ENCODE measurements at places on chromosomes 1 and 21. TPM values are rescaled to one million over a fixed set of nuclear protein-coding genes. Genes with fewer than 3 reads are reported as not detected.

GRCh38 chr1:55313903-55314302 is 98.7 kb upstream of the USP24 start:
- DNase-seq: no peak
- no peaks in the 10 kb centered on the region for H3K27me3 ChIP-seq
- no peaks in the 10 kb centered on the region for H3K36me3 ChIP-seq
- no peak overlapping the region for H3K27ac ChIP-seq

DNA sequence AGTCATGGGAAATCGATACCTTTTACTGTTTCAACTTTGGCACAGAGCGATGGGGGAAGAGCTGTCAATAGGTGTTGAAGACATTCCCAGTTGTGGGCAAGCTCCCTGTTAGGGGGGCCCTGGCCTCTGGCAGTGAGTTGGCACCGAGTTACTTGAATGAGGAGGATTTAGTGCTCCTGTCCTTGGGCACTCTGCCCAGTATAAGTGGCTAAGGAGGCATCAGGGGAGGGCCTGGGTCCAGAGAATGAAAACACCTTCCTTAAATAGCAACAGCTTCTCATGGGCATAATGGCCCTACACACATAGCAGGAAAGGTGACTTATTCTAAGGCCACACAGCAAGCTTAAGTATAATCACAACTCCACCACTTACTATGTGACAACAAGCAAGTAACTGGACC is 664.4 kb downstream of the PTPRU start:
- no peak for DNase-seq
- no peak overlapping the region for H3K27ac ChIP-seq

DNA sequence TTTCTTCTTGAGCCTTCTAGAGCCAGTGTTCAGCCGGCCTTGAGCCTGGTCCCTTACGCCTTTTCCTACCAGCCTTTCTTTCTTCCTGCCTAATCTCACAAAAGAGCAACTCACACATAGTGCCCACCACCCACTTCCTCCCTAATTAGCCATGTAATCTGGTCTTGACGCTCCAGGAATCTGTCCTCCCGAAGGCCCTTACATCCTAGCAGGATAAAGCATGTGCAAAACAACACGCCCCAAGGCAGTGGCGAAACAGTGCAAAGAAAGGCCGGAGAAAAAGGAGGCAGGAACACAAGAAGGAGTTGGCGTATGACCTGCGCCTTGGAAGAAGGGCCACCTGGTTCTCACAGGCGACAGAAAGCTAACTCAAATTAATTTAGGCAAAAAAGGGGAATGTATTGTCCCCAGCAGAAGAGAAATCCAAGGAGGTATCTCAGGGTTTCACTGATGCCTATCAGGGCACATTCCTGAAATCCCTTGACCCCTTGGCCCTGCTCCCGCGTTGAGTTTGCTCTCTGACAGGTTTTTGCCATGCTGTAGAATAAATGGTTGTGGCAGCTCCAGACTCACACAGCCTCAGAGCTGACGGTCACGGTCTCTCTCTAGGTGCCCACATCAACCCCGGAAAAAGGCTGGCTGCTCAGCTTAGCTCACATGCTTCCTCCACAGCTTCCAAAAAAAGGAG is 79.0 kb downstream of the ZNF281 start:
- H3K36me3 ChIP-seq: no peaks in the 10 kb centered on the region
- no peaks in the 10 kb centered on the region for H3K27me3 ChIP-seq
- peaks cover 9% of the 10 kb centered on the region for H3K4me1 ChIP-seq
- DNase-seq: no peak
- no peak overlapping the region for H3K4me3 ChIP-seq
- H3K27ac ChIP-seq: no peak overlapping the region

GRCh38 chr1:228122921-228123441 is 13.9 kb upstream of the MRPL55 start:
- no peaks in the 10 kb centered on the region for H3K36me3 ChIP-seq
- H3K4me1 ChIP-seq: no peaks in the 10 kb centered on the region
- H3K27ac ChIP-seq: no peak overlapping the region
- no peak overlapping the region for H3K4me3 ChIP-seq

- peaks cover 3% of the 10 kb centered on the region for H3K4me1 ChIP-seq
- H3K36me3 ChIP-seq: no peaks in the 10 kb centered on the region
- no peak overlapping the region for H3K27ac ChIP-seq
- no peak for DNase-seq
- H3K4me3 ChIP-seq: no peak overlapping the region
These were observed 3.3 kb upstream of the ADAR start for GRCh38 chr1:154611150-154611862.

IL12RB2 gene
- 0.01 TPM for polyA plus RNA-seq

GBP6 gene
- not detected for polyA plus RNA-seq

DNA sequence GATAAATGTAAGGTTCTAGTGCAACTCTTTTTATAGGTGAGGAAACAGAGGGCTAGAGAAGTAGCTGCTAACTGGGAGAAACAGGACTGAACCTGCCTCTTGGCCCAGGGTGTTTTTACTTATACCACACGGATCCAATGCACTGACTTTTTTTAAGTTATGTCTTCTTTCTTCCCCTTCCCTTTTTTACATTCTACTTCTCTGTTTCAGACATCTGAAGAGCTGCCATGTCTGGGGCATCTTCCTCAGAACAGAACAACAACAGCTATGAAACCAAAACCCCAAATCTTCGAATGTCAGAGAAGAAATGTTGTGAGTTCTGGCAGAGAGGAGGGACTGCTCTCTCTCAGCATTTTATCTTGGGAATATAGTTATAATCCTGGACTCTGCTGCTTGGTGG is 1.4 kb downstream of the PFKFB2 start:
- no peaks in the 10 kb centered on the region for H3K4me1 ChIP-seq
- no peaks in the 10 kb centered on the region for H3K36me3 ChIP-seq
- DNase-seq: no peak
- H3K4me3 ChIP-seq: no peak overlapping the region
- H3K27ac ChIP-seq: no peak overlapping the region

DNA sequence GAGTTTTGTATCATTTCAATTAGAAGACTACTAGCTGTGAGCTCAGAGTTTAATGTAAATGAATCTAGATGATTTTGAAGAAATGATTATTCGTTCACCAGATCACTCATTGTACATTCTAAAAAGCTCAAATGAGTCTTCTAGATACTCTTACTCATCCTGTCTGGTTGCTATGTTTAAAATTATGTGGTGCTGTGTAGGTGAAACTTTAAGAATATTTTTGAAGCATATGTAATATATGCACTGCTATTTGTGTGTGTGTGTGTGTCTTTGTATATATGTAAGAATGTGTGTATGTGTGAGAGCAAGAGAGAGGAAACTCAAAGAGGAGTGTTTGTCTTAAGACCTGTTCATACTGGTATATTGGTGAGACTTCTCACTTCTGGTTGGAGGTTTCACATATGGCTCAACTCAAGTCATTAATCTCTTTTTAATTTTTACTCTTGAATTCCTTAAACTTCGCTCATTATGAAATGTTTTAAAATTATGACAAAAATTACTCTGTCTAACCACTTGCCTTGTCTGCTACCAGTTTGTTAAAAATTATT is 8.6 kb upstream of the C1orf105 start:
- no peaks in the 10 kb centered on the region for H3K27me3 ChIP-seq
- no peak overlapping the region for H3K27ac ChIP-seq
- H3K4me1 ChIP-seq: no peaks in the 10 kb centered on the region
- no peaks in the 10 kb centered on the region for H3K36me3 ChIP-seq
- H3K4me3 ChIP-seq: no peak overlapping the region
- DNase-seq: no peak

- H3K27ac ChIP-seq: no peak overlapping the region
- no peaks in the 10 kb centered on the region for H3K27me3 ChIP-seq
These were observed 159.2 kb downstream of the PIGK start for GRCh38 chr1:77060000-77060399.

GRCh38 chr1:19360843-19361610 is 48.9 kb downstream of the SLC66A1 start:
- H3K36me3 ChIP-seq: peaks cover 8% of the 10 kb centered on the region
- no peaks in the 10 kb centered on the region for H3K4me1 ChIP-seq
- no peak overlapping the region for H3K4me3 ChIP-seq

DNA sequence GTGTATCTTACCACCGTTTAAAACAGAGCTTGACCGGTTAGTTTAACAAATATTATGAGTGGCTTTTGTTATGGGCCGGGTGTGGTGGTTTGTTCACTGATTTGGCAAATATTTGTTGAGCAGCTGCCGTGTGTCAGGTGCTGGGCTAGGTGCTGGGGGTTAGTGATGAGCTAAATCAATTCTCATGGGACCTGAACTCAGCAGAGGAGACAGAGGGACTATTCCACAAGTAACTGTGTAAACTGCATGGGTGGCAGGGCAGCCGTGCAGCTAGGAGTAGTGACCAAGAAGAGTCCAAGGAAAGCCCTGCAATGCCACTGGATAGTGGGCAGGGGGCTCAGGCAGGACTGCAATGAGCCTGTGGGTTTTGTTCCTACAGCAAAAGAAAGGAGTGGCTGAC is 11.2 kb upstream of the C2CD2 start:
- DNase-seq: no peak
- no peaks in the 10 kb centered on the region for H3K36me3 ChIP-seq
- no peak overlapping the region for H3K27ac ChIP-seq
- peaks cover 5% of the 10 kb centered on the region for H3K27me3 ChIP-seq
- no peak overlapping the region for H3K4me3 ChIP-seq
- no peaks in the 10 kb centered on the region for H3K4me1 ChIP-seq

DNA sequence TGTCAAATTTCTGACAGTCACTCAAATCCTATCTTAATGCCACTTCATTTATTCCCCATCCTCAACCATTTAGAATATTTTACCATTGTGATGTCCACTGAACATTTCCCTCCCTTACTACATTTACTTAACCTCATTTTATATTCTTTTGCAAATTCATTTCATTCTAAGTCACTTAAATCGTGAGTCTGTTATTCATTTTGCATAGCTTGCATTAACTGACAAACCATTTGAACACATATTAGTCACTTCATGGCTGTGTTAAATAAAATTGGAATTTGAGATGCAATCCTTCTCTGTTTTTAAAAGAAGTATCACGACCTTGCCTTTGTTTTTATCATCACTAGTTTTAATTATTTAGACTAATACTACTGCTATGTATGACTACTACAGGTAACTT is 199.4 kb upstream of the COL11A1 start:
- H3K4me1 ChIP-seq: no peaks in the 10 kb centered on the region
- DNase-seq: no peak
- no peak overlapping the region for H3K27ac ChIP-seq
- no peaks in the 10 kb centered on the region for H3K27me3 ChIP-seq

SELL gene
- polyA plus RNA-seq: 0.02 TPM

- H3K4me3 ChIP-seq: no peak overlapping the region
- peaks cover 12% of the 10 kb centered on the region for H3K4me1 ChIP-seq
- no peaks in the 10 kb centered on the region for H3K36me3 ChIP-seq
- no peaks in the 10 kb centered on the region for H3K27me3 ChIP-seq
- peak overlapping the region; percentile 46 for H3K27ac ChIP-seq
These were observed 61.6 kb upstream of the ADARB1 start for GRCh38 chr21:45012662-45013259.

- no peaks in the 10 kb centered on the region for H3K36me3 ChIP-seq
- no peaks in the 10 kb centered on the region for H3K27me3 ChIP-seq
- no peak overlapping the region for H3K4me3 ChIP-seq
- peaks cover 7% of the 10 kb centered on the region for H3K4me1 ChIP-seq
These were observed 58.6 kb downstream of the FAAP20 start for GRCh38 chr1:2135941-2136340.

- no peak overlapping the region for H3K27ac ChIP-seq
- no peak for DNase-seq
- no peaks in the 10 kb centered on the region for H3K36me3 ChIP-seq
- H3K27me3 ChIP-seq: no peaks in the 10 kb centered on the region
These were observed 69.1 kb downstream of the TGFB2 start for GRCh38 chr1:218414060-218414728.

LORICRIN gene
- not detected for polyA plus RNA-seq

CRP gene
- not detected for polyA plus RNA-seq

- no peaks in the 10 kb centered on the region for H3K27me3 ChIP-seq
- no peaks in the 10 kb centered on the region for H3K36me3 ChIP-seq
- no peak overlapping the region for H3K4me3 ChIP-seq
- no peak for DNase-seq
- no peak overlapping the region for H3K27ac ChIP-seq
- no peaks in the 10 kb centered on the region for H3K4me1 ChIP-seq
These were observed 10.8 kb downstream of the GLIS1 start for GRCh38 chr1:53728196-53728595.

DNA sequence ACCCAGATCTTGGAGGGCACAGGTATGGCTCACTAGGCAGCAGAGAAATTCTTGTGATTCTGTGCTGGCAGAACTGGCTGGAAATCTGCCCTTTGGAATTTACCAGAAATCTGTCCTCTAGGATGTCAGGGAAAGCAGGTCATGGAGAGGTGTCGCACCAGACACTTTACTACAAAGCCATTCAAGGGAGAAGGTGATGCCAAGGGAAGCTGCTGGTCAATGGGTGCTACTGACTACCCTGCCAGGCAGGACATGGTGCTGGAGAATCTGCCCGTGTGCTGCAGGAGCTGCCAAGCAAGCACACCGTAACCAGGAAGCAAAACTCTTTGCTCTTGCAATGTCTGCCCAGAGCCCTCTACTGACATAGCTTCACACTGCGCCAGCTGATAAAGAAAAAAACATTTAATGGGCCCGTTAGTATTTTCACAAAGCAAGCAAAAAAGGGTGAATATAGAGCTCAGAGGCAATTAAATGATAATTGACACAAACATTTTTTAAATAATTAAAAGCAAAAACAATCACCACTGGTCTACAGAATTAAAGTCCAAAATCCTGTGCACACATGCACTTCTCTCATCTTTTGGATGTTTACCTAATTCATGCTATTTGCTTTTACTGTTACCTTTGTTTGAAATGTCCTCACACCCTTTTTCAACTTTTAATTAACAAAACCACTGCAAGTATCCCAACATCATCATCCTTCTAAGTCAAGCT is 7.2 kb upstream of the FBXO28 start:
- peak; percentile 35 for DNase-seq
- no peaks in the 10 kb centered on the region for H3K27me3 ChIP-seq
- H3K27ac ChIP-seq: no peak overlapping the region
- no peak overlapping the region for H3K4me3 ChIP-seq
- H3K4me1 ChIP-seq: peaks cover 3% of the 10 kb centered on the region

DNA sequence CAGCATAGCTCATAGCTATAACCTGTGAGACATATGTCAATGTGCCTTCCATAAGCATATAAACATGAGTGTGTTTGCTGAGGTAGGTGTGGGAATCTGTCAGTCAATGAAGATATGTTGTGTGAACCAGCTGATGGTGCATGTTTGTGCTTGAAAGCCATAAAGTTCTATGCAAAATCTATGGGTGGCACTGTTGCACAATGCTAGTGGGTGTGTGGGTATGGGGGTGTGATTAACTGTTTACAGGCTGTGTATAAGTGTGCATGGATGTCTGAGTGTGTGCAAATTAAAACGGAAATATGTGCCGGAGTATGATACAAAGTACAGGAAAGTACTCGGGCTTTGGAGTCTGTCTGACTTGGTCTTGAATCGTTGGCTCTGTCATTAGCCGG is 1.0 kb upstream of the ATP2B4 start:
- peak; percentile 39 for DNase-seq
- H3K27ac ChIP-seq: peak overlapping the region; percentile 57
- H3K4me1 ChIP-seq: peaks cover 7% of the 10 kb centered on the region
- H3K36me3 ChIP-seq: no peaks in the 10 kb centered on the region

- no peak overlapping the region for H3K27ac ChIP-seq
- no peaks in the 10 kb centered on the region for H3K27me3 ChIP-seq
- H3K4me3 ChIP-seq: no peak overlapping the region
- no peaks in the 10 kb centered on the region for H3K36me3 ChIP-seq
- H3K4me1 ChIP-seq: no peaks in the 10 kb centered on the region
These were observed 7.5 kb upstream of the THEM4 start for GRCh38 chr1:151916726-151917370.

PAX7 gene
- polyA plus RNA-seq: not detected

TMEM50A gene
- polyA plus RNA-seq: 186 TPM

- H3K4me3 ChIP-seq: no peak overlapping the region
- H3K36me3 ChIP-seq: no peaks in the 10 kb centered on the region
- H3K27ac ChIP-seq: no peak overlapping the region
These were observed 95.2 kb downstream of the SPATA46 start for GRCh38 chr1:162281426-162281825.

- no peaks in the 10 kb centered on the region for H3K27me3 ChIP-seq
- H3K36me3 ChIP-seq: no peaks in the 10 kb centered on the region
- no peak overlapping the region for H3K4me3 ChIP-seq
- no peak overlapping the region for H3K27ac ChIP-seq
These were observed 32.8 kb upstream of the RNF11 start for GRCh38 chr1:51203121-51203873.
